ENCODE measurements at places on chromosomes 4 and X.

- no peak for DNase-seq
These were observed 36.6 kb downstream of the SEL1L3 start for GRCh38 chr4:25826074-25826752.

- no peak for DNase-seq
These were observed 11.2 kb downstream of the LGI2 start for GRCh38 chr4:25019501-25019900.

GRCh38 chr4:110860125-110860524 lies 237.2 kb upstream of the PITX2 start:
- DNase-seq: no peak

DNA sequence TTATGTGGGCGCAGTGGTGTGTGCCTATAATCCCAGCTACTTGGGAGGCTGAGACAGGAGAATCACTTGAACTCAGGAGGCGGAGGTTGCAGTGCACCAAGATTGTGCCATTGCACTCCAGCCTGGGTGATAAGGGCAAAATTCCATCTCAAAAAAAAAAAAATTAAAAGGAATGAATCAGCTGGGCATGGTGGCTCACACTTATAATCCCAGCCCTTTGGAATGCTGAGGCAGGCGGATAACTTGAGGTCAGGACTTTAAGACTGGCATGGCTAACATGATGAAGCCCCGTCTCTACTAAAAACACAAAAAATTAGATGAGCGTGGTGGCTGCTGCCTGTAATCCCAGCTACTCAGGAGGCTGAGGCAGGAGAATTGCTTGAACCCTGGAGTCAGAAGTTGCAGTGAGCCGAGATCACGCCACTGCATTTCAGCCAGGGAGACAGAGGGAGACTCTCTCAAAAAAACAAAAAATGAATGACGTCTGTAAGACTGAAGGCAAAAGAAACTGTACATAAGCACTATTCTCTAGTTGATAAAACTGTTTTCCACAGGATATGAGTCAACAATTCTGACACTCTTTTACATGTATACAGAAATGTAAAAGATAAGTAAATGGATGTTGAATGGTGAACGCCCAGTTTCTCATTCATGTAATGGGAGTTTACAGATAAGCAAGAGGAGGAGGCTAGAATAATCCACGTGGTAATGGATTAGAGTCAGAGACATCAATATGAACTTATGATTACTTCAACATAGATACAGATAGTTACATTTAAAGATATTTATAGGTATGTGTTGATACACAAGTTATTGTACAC lies 22.2 kb downstream of the CENPC start:
- peak; percentile 28 for DNase-seq

DNA sequence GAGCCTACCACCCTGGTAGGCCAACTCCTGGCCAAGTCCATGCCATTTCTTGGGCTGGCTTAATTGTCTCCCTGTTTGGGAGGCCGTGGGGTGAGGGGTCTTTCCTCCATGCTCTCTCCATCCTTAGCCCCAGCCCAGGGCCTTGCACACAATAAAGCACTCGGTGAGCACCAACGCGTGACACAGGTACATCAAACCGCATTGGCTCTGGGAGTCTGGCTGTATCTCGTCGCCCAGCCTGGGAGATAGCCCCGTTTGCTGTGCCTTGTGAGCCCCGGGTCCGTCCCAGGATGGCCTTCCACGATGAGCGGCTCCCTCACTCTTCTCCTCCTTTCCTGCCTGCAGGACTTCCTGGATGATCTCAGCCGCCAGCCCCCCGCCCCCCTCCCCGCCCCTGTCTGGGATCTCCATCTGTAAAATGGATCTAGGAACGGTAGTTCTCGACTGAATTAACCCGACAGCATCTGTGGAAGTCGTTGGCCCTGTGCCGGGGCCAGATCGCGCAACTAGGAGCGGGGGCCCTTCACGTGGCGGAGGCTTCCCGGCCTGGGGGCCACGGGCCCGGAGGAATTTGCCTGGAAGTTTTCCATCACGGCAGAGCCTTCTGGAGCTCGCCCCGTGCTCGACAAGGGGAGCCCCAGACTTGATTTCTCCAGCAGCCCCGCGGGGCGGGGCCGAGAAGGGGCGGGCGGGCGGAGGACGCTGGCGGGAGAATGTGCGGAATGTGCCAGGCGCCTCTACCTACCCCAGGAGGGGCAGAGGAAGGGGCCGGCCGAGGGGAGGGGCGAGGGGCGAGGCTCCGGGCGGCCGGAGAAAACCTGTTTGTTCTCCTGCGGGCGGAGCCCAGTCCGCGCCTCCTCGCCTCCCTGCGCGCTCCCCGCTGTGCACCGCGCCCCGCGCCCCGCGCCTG lies at the start of gene ZNF185:
Gene ZNF185 (plus strand): TSS at position 846 of the 910 bp plus-strand sequence. CDS start 16,423 bp downstream, outside the sequence.
- peak; percentile 2 for DNase-seq

Data from activated CD4-positive, alpha-beta T cell treated with anti-CD3 and anti-CD28 coated beads, Interleukin-2, amount 50 U/mL, for 48 hours (primary cell).